ENCODE measurements at places on chromosomes 16 and 17. TPM values are rescaled to one million over a fixed set of nuclear protein-coding genes. Genes with fewer than 3 reads are reported as not detected.

The XYLT1 gene
- 5.1 TPM for total RNA-seq

- H3K36me3 ChIP-seq = no peaks in the 10 kb centered on the region
- H3K27ac ChIP-seq = no peak overlapping the region
- no peaks in the 10 kb centered on the region for H3K4me1 ChIP-seq
- H3K4me3 ChIP-seq = no peak overlapping the region
Observed at GRCh38 chr16:66668777-66669444, 27.6 kb downstream of the CMTM4 start.

GRCh38 chr16:81601601-81602255, 157.1 kb downstream of the CMIP start:
- no peak overlapping the region for H3K4me3 ChIP-seq
- H3K27me3 ChIP-seq = no peaks in the 10 kb centered on the region
- DNase-seq = no peak
- peaks cover 9% of the 10 kb centered on the region for H3K4me1 ChIP-seq
- no peaks in the 10 kb centered on the region for H3K36me3 ChIP-seq

DNA sequence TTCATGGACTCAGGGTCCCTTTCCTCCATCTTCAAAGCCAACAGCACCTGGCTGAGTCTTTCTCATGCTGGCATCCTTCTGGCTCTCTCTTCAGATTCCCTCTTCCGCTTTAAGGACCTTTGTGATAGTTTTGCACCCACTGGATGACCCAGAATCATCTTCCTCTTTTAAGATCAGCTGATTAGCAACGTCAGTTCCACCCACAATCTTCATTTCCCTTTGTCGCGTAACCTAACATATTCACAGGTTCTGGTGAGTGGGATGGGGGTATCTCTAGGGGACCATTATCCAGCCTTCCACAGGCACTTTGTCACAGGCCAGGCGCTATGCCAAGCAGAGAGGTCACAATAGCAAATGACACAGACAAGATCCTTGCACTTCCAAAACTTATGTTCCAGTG, 593.8 kb downstream of the MAF start:
- H3K4me1 ChIP-seq = peaks cover 2% of the 10 kb centered on the region
- no peak for DNase-seq
- no peaks in the 10 kb centered on the region for H3K36me3 ChIP-seq
- H3K27ac ChIP-seq = no peak overlapping the region
- no peak overlapping the region for H3K4me3 ChIP-seq
- H3K27me3 ChIP-seq = no peaks in the 10 kb centered on the region

The KRT27 gene
- total RNA-seq = not detected

The HBZ gene
- total RNA-seq = not detected

GRCh38 chr16:50839356-50839755, 97.5 kb downstream of the CYLD start:
- H3K4me3 ChIP-seq = no peak overlapping the region
- peaks cover 25% of the 10 kb centered on the region for H3K27me3 ChIP-seq
- H3K27ac ChIP-seq = no peak overlapping the region
- H3K4me1 ChIP-seq = no peaks in the 10 kb centered on the region
- DNase-seq = no peak
- no peaks in the 10 kb centered on the region for H3K36me3 ChIP-seq

DNA sequence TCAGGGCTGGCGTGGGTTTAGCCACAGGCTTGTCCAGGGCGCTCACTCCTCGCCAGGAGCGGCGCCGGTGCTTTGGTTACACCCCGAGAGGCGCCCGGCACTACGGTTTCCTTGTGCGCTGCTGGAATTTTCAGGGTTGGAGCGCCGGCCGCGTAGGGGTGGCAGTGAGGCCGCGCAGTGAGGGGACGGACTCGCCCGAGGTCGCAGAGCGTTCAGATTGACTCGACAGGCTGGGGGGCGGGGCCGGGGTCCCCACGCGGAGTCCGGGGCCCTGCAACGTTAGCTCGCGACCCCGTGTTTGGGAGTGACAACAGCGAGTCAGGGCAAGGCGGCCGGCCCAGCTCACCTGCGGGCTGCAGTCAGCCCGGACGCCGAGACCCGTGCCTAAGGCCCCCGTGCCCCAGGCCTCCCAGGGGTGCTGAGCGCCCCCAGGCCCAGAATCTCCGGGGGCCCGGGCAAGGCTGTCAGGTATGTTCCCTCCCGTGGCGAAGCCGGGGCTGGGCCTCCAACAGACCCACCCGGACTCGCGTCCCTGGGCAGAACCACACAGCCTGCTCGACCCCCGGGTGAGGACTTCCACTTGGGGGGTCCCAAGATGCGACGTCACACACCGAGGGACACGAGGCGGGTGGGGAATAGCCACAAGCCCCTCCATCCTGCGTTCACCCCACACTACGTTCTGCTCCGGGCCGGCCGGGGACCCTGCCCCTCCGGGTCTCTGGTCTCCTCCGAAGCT, 1.3 kb upstream of the ACTG1 start:
- peaks cover 35% of the 10 kb centered on the region for H3K36me3 ChIP-seq
- peak; percentile 87 for DNase-seq

GRCh38 chr16:997440-998051, 16.0 kb downstream of the SOX8 start:
- H3K4me3 ChIP-seq = no peak overlapping the region
- no peaks in the 10 kb centered on the region for H3K4me1 ChIP-seq
- no peaks in the 10 kb centered on the region for H3K36me3 ChIP-seq
- DNase-seq = peak; percentile 38
- no peak overlapping the region for H3K27ac ChIP-seq

The CLDN6 gene
- 148 TPM for total RNA-seq

DNA sequence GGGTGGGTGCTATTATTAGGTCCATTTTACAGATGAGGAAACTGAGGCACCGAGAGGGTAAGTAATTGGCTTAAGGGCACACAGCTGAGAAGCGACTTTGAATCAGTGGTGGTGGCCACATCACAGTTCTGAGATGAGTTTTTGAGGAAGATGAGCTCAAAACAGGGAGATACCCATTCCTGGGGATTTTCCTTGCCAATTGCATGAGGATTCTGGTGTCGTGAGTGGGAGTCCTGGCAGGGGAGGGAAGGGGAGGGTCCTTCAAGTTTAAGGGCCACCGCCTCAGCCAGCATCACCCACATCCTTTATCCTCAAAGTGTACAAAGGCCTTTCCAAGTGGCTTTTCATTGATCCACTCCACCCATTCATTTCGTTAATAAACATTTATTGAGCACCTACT, 45.3 kb downstream of the IL21R start:
- H3K4me3 ChIP-seq = no peak overlapping the region
- H3K27me3 ChIP-seq = no peaks in the 10 kb centered on the region
- H3K4me1 ChIP-seq = no peaks in the 10 kb centered on the region
- no peak overlapping the region for H3K27ac ChIP-seq

DNA sequence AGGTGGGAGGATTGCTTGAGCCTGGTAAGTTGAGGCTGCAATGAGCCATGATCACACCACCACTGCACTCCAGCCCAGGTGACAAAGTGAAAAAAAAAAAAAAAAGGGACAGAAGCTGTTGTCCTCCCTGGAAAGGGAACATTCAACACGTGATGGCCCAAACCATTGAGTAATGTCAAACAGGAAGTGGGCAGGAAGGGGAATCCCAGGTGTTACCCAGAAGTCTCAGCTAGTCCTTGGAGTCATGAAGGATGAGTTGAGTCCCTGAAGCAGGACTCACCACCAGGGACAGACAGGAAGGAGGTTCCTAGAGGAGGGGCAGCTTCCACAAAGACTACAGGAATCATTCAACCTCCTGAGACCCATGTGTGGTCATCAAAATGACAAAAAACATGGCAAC, 19.8 kb upstream of the CMIP start:
- DNase-seq = no peak
- no peak overlapping the region for H3K27ac ChIP-seq
- no peaks in the 10 kb centered on the region for H3K27me3 ChIP-seq
- H3K36me3 ChIP-seq = no peaks in the 10 kb centered on the region
- no peak overlapping the region for H3K4me3 ChIP-seq

The KRTAP9-2 gene
- not detected for total RNA-seq

GRCh38 chr17:21019976-21020586, 22.7 kb downstream of the USP22 start:
- H3K4me1 ChIP-seq = no peaks in the 10 kb centered on the region
- H3K27ac ChIP-seq = peak overlapping the region; percentile 34
- H3K36me3 ChIP-seq = peaks cover 68% of the 10 kb centered on the region
- DNase-seq = no peak
- H3K27me3 ChIP-seq = no peaks in the 10 kb centered on the region

GRCh38 chr17:81254955-81255717, 16.0 kb downstream of the NDUFAF8 start:
- peak; percentile 83 for DNase-seq
- H3K27me3 ChIP-seq = no peaks in the 10 kb centered on the region
- peaks cover 24% of the 10 kb centered on the region for H3K4me1 ChIP-seq
- no peak overlapping the region for H3K4me3 ChIP-seq
- H3K27ac ChIP-seq = peak overlapping the region; percentile 15

The KRT23 gene
- total RNA-seq = not detected

DNA sequence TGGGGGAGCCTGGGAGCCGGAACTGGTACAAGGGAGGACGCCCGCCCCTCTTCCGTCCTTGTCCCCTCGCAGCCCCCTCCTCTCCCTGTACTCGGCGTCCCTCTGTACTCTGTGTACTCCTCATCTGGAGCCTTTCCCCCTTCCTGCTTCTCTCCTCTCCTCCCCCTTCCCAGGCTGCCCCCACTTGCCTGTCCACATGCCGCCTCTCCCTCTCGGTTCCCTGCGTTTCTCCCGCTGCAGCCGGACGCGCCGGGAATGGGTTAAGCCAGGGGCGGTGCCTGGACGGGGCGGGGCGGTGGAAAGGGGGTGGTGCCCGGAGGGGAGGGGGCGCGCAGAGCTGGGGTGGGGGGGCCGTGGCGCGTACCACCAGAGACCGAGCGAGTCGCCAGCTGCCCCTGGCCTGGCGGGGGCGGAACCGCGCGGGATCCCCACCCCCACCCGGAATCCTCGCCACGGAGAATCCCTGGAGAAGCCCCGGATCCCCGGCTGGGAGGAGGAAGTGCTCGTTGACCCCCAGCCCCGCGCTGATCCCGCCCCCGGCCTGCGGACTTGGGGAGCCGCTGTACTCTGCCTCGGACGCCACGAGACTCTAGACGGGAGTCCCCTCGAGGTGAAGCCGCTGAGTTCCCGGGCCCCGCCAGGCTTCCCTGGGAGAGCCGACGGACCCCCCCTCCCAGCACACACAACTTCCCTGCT, 22.6 kb downstream of the GJD3 start:
- H3K4me3 ChIP-seq = peak overlapping the region; percentile 60
- peaks cover 49% of the 10 kb centered on the region for H3K4me1 ChIP-seq
- no peaks in the 10 kb centered on the region for H3K36me3 ChIP-seq
- H3K27me3 ChIP-seq = no peaks in the 10 kb centered on the region
- peak; percentile 78 for DNase-seq
- H3K27ac ChIP-seq = peak overlapping the region; percentile 84

DNA sequence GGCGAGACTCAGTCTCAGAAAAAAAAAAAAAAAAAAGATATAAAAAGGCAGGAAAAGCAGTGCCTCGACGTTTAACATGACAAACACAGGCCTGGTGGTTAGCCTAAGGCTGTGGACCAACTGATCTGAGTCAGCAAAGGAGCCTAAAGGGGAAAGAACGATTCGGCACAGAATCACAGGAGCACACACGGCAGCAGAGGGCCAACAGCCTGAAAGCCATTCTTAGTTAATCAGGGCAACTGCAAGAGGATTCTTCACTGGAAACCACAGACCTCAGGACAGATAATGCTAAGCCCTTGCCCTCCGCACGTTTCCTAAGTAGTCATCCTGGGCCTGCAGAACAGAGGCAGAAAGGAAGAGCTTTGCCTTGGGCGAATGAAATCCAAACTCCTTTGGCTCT, 14.7 kb downstream of the TMEM11 start:
- H3K4me3 ChIP-seq = no peak overlapping the region
- peak overlapping the region; percentile 79 for H3K27ac ChIP-seq
- peaks cover 7% of the 10 kb centered on the region for H3K4me1 ChIP-seq
- H3K36me3 ChIP-seq = peaks cover 12% of the 10 kb centered on the region

DNA sequence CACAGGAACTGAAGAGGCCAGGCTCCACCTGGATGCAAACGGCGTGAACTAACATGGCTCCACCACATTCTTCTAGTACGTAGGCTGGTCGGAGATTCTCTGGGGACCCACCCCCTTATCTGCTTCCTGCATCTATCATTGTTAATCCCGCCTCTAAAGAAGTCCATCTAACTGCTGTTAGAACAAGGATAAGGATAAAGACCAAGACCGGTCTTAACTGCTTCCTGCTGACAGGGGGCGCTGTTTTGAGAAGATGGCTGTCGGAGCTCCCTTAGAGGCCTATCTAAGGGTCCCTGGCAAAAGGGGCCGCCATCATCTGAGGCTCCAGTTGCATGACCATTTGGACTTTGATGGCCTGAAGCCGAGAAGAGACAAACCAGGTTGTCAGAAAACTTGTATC, 25.8 kb upstream of the TNFSF12 start:
- H3K36me3 ChIP-seq = no peaks in the 10 kb centered on the region
- no peak overlapping the region for H3K4me3 ChIP-seq

The TPSD1 gene
- total RNA-seq = not detected

GRCh38 chr16:80367037-80367658, 173.6 kb upstream of the DYNLRB2 start:
- H3K36me3 ChIP-seq = no peaks in the 10 kb centered on the region
- H3K4me1 ChIP-seq = no peaks in the 10 kb centered on the region
- H3K27me3 ChIP-seq = peaks cover 50% of the 10 kb centered on the region
- H3K27ac ChIP-seq = no peak overlapping the region

DNA sequence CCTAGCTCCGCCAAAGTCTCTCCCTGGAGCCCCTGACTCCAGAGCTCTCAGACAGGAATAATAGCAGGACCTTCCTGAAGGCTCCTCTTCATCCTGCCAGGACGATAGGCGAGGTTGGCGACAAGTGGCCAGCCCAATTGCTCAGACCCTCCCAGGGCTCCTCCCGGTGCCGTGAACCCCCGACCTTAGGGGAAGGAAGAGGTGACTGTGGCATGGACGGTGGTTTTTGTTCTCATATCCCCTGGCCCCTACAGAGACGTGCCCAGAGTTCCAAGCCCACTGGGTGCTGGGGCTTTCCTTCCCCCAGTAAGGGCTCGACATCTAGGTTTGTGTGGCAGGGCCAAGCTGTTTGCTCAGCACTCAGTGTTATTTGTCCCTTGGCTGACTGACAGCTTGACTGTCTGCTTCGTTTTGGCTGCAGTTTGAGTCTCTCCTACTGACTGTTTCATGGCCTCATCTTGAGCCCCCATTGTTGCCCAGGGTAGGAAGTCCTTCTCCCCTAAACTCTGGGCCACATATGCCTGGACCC, 4.6 kb upstream of the ADCY7 start:
- H3K27ac ChIP-seq = no peak overlapping the region
- H3K4me1 ChIP-seq = peaks cover 4% of the 10 kb centered on the region
- H3K36me3 ChIP-seq = no peaks in the 10 kb centered on the region
- no peak overlapping the region for H3K4me3 ChIP-seq
- no peak for DNase-seq
- H3K27me3 ChIP-seq = no peaks in the 10 kb centered on the region

All from cardiac muscle cell (in vitro differentiated cells and primary cell).